ENCODE measurements at places on chromosomes 16 and 17. TPM values are rescaled to one million over a fixed set of nuclear protein-coding genes. Genes with fewer than 3 reads are reported as not detected.
A peak's percentile ranks its signal among the peaks of the same experiment; 100 is the strongest.

GRCh38 chr17:75764711-75765421, at the start of gene GALK1:
TSS of gene GALK1 (minus strand) at chr17:75765192. CDS start at chr17:75765136, 56 bp downstream.
- DNase-seq: peak; percentile 58
- peak within 1 kb of the TSS; percentile 60 for H3K4me3 ChIP-seq
- H3K27ac ChIP-seq: peak within 1 kb of the TSS; percentile 84
- H3K36me3 ChIP-seq: no peaks in the 10 kb centered on the region
- peaks cover 7% of the 10 kb centered on the region for H3K4me1 ChIP-seq
- peaks cover 5% of the 10 kb centered on the region for H3K27me3 ChIP-seq

DNA sequence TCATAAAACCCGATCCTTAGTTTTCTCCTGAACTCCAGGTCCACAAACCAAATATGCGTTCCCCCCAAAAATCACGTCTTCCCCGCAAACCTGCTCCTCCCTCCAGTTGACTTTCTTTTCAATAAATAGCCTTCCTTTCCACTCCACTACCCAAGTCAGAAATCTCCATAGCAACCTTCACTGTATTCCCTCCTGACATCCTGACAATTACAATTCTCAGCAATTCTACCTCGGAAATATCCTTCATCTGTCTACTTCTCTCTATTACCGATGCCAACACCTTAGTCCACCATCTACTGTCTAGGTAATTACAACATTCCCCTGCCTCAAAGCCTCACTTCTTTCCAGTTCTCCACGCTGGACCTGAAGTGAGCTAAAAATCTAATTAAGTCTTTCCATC, 50.7 kb downstream of the SMURF2 start:
- no peak overlapping the region for H3K27ac ChIP-seq
- DNase-seq: no peak
- peaks cover 7% of the 10 kb centered on the region for H3K36me3 ChIP-seq

DNA sequence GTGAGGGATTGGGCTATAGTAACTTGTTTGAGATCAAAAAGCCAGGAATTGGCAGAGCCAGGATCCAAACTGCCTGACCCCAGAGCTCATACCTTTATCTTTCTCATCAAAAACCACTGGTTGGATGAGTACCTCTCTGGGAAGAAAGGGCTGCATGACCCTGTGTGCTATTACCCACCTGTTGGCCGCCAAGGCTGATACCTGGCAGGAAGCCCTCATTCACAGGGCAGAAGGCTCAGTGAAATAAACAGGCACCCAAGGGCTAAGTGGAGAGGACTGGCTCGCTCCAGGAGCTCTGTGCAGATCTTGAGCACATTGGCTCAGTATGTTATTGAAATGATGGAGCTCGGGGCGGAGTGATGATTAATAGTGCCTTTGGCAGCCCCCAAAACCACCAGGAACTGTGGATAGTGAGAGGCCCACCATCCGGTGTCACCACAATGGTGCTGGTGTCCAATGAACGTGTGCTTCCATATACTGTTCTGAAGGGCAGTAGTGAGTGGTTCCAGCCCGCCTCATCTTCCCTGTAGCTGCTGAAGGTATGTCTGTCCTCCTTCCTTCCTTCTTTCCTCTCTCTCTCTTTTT, 197.6 kb downstream of the MSI2 start:
- no peak for DNase-seq
- no peak overlapping the region for H3K4me3 ChIP-seq
- H3K4me1 ChIP-seq: peaks cover 5% of the 10 kb centered on the region
- no peaks in the 10 kb centered on the region for H3K27me3 ChIP-seq
- no peak overlapping the region for H3K27ac ChIP-seq

GRCh38 chr17:48612854-48613691, 2.0 kb downstream of the HOXB8 start:
- peaks cover 90% of the 10 kb centered on the region for H3K27me3 ChIP-seq
- no peaks in the 10 kb centered on the region for H3K36me3 ChIP-seq
- peak overlapping the region; percentile 80 for H3K27ac ChIP-seq
- H3K4me1 ChIP-seq: peaks cover 11% of the 10 kb centered on the region

DNA sequence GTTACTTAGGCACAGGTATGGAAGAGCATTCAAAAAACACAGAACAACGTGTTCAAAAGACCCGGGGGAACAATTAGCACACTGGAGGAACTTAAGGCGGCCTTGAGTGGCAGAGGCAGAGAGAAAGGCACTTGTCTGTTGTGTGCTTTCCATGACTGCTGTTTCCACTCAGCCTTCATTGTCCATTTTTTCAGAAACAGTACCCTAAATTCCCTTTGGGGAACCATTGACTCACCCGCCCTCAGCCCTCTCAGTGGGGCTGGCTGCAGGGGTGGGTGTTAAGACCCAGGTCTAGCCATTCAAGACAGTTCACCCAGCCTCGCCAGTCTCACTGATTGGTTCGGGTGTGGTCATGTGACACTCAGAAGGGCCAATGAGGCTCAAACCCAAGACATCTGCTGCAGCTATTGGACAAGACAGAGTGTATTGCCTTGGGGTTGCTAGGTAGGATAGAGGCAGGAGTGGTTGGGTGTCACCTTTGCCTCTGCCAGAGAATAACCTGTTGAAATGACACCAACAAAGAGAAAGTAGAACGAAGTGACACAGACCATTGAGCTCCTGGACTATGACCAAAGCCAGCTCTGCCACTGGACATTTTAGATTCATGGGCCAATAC, 19.6 kb upstream of the CEP20 start:
- DNase-seq: no peak
- H3K4me3 ChIP-seq: no peak overlapping the region
- H3K36me3 ChIP-seq: no peaks in the 10 kb centered on the region
- H3K27me3 ChIP-seq: no peaks in the 10 kb centered on the region
- no peak overlapping the region for H3K27ac ChIP-seq

DNA sequence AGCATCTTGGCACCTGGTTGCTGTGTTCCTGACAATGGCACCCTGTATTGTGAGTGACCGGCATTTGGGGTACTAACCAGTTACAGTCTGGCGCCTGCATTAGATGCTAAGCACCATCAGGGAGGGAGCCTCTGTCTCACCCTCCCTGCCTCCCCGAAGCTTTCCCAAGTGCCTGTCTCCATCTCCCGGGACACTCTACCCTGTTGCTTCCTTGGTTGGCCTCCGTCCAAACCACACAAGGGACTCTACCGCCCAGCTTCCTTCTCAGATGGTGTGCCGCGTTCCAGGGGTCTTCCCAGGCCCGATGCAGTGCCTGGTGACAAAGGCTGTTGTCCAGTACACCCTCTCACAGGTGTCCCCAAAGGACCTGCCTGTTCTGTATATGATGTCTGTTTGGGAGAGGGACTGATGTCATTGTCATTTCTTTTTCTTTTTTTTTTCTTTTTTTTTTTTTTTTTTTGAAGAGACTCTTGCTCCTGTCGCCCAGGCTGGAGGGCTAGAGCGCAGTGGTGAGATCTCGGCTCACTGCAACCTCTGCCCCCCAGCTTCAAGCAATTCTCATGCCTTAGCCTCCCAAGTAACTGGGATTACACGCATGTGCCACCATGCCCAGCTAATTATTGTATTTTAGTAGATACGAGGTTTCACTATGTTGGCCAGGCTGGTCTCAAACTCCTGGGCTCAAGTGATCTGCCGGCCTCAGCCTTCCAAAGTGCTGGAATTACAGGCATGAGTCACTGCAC, 6.7 kb downstream of the SNN start:
- no peak overlapping the region for H3K4me3 ChIP-seq
- no peaks in the 10 kb centered on the region for H3K27me3 ChIP-seq
- H3K27ac ChIP-seq: peak overlapping the region; percentile 85
- H3K36me3 ChIP-seq: peaks cover 10% of the 10 kb centered on the region

DNA sequence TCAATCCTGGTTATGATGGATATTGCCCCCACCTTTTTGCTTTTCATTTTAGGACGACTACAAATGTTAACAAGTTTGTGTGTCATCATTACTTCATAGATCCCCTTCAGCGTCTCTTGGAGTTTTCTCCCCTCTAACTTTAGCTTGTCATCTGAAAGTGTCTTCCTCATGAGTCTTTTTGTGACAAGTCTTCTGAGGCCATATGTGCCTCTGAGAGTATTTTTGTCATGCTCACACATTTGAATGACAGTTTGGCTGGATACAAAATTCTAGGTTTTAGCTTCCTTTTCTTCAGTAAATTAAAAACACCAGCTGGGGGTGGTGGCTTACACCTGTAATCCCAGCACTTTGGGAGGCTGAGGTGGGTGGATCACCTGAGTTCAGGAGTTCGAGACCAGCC, 203.8 kb upstream of the CHMP6 start:
- no peak overlapping the region for H3K27ac ChIP-seq
- H3K36me3 ChIP-seq: peaks cover 3% of the 10 kb centered on the region
- no peak overlapping the region for H3K4me3 ChIP-seq

HP gene
- not detected for total RNA-seq

RILP gene
- 1.5 TPM for total RNA-seq

- no peak for DNase-seq
- H3K27ac ChIP-seq: peak overlapping the region; percentile 53
- no peak overlapping the region for H3K4me3 ChIP-seq
Observed at GRCh38 chr16:14491861-14492529, 138.1 kb downstream of the PARN start.

DNA sequence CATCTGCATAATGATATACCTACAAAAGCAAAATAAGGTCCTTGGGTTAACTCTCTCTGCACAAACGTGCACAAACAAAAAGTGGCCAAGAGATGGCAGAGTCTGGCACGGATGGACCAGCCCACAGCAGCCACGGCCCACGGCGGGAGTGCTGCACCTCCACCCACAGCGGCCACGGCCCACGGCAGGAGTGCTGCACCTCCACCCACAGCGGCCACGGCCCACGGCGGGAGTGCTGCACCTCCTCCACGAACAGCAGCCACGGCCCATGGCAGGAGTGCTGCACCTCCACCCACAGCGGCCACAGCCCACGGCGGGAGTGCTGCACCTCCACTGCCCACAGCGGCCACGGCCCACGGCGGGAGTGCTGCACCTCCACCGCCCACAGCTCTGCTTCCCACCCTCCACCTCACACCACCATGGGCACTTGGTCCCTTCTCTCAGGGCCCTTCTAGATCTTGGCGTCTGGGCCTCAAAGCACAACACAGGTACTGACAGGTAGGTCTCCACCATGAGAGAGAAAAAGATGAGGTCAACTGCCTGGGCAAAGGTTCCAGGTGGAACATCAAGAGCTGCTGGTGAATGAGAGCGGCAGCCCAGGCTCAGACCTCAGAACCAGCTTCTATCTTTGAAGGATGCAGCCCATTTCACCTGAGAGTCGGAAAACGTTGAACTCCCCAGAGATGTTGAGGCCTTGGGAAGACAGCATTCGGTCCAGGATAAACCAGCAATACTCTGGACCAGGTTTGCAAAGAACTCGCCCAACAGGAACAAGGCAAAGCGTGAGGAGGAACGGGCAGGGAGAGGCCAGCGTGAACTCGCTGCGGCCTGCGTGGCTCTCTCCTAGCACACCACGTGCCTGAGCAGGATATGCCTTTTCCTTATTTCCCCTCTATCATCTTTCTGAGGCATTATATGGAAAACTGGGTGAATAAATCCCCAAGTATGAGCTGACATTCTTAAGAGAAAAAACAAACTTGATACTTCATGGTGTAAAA, 124.5 kb downstream of the ZNF778 start:
- peak overlapping the region; percentile 81 for H3K27ac ChIP-seq
- H3K4me1 ChIP-seq: peaks cover 31% of the 10 kb centered on the region
- H3K4me3 ChIP-seq: no peak overlapping the region
- DNase-seq: no peak

DNA sequence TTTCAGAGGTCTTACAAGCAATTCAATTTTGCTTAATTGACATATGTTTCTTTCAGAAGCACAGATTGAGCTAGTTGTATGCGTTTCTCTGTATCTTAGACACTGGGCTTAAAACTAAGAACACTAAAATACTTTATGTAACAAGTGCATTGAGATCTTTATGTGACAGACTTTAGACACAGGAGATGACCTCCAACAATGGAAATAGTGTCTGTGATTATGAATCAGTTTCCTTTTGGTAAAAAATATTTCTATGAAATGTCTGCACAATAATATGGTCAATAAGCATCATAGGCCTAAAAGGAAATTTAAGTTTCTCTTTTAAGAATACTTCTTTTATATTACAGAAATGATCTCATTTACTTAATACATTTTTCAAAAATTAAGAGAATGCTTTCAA, 153.2 kb downstream of the SKAP1 start:
- peaks cover 21% of the 10 kb centered on the region for H3K4me1 ChIP-seq
- H3K27me3 ChIP-seq: peaks cover 3% of the 10 kb centered on the region
- no peaks in the 10 kb centered on the region for H3K36me3 ChIP-seq
- no peak for DNase-seq

GRCh38 chr17:45355087-45355486, 38.3 kb upstream of the MAP3K14 start:
- no peak overlapping the region for H3K4me3 ChIP-seq
- peaks cover 7% of the 10 kb centered on the region for H3K27me3 ChIP-seq
- no peaks in the 10 kb centered on the region for H3K36me3 ChIP-seq
- peak overlapping the region; percentile 1 for H3K27ac ChIP-seq
- no peaks in the 10 kb centered on the region for H3K4me1 ChIP-seq

DNA sequence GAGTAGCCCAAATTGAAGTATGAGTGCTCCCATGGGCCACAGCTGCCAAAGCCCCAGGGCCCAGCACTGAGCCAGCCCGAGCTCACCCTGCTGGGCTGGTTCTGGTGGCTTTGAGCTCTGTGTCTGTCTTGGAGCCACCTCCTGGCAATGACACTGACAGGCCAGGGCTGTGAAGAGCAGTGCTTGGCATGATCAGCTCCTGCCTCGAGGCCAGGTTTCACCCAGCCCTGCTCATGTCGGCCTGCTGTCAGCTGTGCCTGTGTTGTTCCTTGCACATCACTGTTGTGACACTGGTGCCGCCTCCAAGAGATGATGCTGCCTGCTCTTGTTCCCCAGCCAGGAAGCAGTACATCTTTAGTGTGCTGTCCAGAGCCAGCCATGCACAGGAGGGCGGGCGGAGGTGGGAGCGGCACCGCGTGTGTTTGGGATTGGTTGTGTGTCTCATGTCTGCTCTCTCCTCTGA, 26.0 kb downstream of the PLD6 start:
- no peak for DNase-seq
- H3K4me1 ChIP-seq: peaks cover 3% of the 10 kb centered on the region
- H3K27ac ChIP-seq: no peak overlapping the region
- peaks cover 23% of the 10 kb centered on the region for H3K36me3 ChIP-seq
- no peaks in the 10 kb centered on the region for H3K27me3 ChIP-seq

SPAG9 gene
- 59.8 TPM for total RNA-seq

DNA sequence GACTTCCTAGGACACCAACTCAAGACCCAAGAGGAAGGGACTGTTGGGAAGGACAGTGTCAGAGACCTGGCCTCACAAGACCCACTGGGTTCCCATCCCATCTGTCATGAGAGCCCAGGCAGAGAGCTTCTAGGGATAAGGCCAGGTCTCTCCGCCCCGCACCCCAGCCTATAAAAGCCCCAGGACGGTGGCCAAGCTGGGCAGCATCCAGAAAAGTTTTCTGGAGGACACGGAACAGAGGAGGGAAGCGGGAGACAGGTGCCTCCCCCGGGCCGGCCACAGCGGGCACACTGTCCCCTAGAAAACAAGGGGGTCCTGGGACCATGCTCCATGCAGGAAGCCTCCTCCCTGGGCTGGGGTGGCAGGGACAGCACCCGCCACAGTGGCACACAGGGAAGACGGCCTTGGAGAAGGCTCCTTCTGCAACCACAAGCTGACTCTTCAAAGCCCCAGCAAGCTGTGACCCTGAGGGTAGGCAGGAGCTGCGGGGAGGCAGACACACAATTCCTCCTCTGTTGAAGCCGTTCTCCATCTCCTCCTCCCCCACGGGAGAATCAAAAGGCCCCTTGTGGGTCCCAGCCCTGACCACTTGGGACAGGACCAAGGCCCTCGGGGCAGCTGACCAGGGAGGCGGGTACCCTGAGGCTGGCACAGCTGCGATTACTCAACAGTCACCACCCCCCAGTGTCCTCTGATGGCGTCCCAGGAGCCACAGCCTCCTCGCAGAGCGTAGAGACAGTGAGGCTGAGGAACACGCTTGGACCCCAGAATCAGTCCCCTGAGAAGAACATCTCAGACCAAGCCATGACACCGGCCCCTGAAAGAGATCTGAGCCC, 26.1 kb downstream of the TRPV3 start:
- peaks cover 11% of the 10 kb centered on the region for H3K4me1 ChIP-seq
- peaks cover 5% of the 10 kb centered on the region for H3K27me3 ChIP-seq
- DNase-seq: no peak
- H3K27ac ChIP-seq: no peak overlapping the region
- no peaks in the 10 kb centered on the region for H3K36me3 ChIP-seq

All from progenitor cell of endocrine pancreas (in vitro differentiated cells).